ENCODE measurements at places on chromosomes 13 and 19.

- DNase-seq: no peak
Measured at GRCh38 chr19:6073858-6074708, 36.2 kb downstream of the RFX2 start.

DNA sequence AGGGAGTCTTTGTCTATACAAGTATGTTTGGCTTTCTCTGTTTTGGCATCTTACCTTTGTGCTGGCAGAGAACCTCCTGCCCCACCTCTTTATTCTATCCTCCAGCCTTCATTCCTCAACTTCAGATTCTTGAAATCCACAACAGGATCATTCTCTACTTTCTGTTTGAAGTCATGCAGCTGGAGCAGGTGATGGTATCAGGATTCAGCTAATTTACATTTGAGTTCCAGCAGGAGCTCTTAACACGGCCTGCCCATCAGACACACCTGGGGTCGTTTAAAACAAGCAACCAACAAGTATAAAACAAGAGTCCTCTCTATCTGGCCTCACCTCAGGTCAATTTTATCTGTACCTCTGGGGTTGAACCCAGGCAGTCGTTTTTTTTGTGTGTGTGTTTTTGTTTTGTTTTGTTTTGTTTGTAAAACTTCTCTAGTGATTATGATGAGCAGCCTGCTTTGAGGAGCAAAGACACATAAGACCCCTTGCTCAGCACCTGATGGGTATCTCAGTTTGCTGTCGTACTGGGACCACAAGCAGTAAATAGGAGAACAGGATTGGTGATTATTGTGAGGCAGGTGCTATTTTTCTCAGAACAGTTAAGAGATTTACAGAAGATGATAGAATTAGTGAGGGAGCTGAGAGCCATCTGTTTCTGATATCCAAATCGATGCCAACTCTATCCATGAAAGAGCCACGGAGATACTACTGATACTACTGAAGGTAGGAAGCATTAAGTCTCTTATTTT lies 78.4 kb downstream of the GPC6 start:
- DNase-seq: no peak

DNA sequence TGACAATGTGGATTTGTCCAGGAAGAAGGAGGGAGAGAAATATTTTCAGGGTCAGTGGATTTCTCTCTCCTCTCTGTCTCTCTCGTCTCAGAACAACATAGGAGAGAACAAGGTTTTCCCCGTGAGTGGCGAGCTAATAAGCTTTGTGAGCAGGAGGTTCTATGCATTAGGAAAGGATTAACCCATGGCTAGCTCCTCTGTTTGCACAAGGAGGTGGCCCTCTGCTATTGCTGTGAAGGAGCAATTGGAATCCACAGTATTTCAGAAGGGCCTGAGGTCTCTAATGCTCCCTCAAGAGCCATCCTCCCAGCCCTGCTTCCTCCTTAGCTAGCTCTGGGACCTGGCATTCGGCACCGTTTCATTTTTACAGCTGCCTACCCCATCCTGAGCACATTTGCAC lies 288.9 kb upstream of the MAB21L1 start:
- DNase-seq: no peak

GRCh38 chr13:29103065-29103800 lies 283.1 kb downstream of the MTUS2 start:
- DNase-seq: no peak

- DNase-seq: no peak
Measured at GRCh38 chr13:39577838-39578491, 25.0 kb downstream of the LHFPL6 start.

DNA sequence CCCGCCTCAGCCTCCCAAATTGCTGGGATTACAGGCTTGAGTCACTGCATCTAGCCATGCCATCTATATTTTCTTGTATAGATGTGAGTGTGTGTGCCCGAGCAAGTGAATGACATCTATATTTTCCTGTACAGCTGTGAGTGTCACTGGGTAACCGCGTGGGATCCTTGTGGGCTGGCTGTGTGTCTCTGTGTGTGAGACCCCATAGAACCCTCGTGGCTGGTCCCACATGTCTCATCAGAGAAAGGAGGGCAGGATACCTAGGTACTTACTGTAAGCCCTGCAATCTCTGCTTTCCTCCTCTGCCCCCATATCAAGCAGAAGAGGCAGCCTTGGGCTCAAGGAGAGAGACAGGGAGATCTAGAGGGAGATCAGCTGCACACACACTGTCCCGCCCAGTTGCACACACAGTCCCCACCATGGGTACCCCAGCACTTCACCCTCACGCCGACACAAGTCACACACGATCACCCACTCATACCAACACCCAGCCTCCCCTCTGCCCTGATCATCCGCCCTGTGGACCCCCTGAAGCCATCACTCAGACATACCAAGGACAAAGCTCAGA lies 655 bp downstream of the DENND1C start:
- no peak for DNase-seq

DNA sequence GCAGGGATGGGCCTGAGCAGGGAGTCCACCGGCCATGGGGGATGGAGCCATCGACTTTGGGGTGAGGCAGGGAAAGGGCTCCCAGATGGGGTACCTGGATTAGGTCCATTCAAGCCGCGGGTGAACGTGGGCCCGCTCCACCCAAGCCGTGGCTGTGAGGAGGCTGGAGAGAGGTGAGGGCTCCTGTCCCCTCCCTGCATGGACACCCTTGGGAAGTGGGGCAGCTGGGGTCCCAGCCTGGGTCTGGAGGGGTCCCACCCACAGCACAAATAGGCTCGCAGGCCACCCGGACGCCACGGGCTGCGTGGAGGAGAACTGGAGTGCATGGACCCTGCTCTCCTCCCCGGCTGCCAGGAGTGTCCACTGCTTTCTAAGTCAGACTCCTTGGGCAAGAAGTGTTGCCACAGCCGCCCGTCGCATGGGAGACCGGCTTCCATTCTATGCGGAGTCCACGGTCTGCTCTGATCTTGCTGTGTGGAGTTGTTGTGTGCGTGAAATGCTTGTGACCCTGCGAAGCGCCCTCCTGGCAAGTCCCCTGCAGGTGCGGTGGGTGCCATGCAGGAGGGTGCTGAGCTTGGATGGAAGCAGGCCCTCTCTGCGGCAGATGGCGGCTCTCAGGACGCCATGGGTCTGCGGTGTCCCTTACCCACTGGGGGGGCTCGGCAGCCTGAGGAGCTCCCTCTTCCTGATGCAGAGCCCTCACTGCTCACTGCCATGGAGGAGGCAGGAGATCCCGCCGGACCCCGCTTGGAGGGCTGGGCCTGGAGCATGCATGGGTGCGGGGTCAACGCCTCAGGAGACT lies 2.0 kb downstream of the DAZAP1 start:
- no peak for DNase-seq

DNA sequence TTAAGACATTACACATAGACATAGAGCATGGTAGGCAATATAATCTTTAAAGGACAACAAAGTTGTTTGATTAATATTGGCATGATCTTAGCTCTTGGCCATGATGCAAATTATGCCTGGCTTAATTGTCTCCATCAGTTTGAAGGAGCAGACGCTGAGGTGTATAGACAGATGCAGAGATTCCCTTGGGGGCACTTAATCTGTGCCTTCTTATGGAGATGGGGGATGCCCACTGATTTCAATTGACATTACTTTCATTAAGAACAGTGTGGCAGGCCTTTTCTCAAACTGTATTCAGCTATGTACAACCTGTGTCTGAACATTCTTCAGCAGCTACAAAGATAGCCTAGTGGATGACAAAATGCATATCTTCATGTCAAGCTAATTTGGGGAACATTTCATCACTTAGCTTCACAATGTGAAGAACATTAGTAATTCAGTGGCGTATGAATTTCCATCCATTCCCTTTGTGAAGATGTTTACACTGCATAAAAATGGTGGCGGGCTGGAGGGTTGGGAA lies 85.3 kb upstream of the MYCBP2 start:
- DNase-seq: no peak

DNA sequence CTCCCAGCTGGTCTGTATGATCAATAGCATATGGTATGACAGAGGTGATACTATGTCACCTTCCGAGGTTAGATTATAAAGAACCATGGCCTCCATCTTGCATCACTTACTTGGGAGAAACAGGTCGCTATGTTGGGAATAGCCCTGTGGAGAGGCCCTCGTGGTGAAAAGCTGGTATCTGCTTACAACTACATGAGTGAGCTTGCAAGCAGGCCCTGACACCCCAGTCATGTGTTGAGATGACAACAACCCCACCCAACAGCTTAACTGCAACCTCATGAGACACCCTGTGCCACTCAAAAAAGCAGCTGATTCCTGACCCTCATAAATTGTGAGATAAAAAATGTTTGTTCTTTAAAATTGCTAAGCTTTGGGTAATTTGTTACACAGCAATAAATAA lies 18.8 kb downstream of the MTRF1 start:
- no peak for DNase-seq

GRCh38 chr13:44809190-44809589 lies 180.1 kb downstream of the NUFIP1 start:
- no peak for DNase-seq

DNA sequence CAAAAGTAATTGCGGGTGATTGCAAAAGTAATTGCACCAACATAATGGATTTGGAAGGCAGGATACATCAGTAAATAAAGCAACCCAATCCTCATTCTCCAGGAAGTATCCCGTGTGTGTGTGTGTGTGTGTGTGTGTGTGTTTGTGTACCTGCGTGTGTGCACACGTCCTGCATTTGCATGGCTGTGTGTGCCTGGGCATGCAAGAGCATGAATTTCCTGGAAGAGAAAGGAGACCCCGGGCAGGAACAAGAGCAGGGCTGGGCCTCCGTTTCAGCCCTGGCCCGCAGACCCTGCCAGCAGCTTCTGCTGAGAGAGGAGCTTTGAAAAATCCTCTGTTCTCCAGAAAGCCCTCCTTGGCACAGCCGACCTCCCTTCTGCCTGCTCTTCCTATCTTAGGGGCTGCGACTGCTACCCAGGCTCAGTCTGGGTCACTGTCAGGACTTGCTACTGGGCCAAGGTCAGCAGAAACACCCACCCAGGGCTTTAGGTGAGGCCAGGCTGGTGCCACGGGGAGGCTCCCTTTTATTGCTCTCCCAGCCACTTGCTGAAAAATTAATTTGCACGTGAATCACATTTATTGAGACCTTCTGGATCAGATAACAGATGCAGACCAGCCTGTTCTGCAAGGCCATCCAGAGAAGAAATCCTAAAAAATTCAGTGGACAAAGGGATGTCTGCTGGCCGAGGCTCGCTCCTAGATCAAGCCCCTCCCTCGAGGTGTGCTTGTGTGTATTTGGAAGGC lies 258.3 kb downstream of the ZNF536 start:
- DNase-seq: no peak

DNA sequence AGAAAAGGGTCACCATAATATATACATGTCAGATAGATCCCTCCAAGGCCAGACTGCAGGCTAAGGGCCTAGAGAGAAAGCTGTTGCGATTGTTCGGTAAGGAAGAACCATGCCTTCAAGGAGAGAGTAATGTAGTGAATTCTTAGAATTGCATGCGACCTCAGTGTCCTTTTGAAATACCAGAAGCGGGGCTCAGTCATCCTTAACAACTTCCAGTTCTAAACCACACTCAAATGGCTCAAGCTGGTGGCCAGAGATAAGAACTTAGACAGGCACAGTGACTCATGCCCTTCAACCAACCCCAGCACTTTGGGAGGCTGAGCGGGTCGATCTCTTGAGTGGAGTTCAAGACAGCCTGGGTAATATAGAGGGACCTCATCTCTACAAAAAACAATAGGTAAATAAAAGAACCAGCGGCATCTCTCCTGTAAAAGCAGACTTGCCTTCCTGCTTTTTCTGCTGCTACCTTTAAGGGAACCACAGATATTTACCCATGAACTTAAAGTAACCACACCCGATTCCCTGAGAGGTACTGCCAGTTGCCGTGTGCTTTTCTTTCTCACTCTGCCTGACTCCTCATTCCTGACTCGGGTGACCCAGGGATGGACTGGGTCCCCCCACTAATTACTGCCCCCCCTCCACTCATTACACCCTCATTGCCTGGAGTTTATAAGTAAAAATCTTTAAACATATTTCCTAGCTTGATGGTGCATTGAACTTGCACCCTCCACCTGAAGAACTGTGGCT lies 15.4 kb upstream of the SIGLEC6 start:
- no peak for DNase-seq

DNA sequence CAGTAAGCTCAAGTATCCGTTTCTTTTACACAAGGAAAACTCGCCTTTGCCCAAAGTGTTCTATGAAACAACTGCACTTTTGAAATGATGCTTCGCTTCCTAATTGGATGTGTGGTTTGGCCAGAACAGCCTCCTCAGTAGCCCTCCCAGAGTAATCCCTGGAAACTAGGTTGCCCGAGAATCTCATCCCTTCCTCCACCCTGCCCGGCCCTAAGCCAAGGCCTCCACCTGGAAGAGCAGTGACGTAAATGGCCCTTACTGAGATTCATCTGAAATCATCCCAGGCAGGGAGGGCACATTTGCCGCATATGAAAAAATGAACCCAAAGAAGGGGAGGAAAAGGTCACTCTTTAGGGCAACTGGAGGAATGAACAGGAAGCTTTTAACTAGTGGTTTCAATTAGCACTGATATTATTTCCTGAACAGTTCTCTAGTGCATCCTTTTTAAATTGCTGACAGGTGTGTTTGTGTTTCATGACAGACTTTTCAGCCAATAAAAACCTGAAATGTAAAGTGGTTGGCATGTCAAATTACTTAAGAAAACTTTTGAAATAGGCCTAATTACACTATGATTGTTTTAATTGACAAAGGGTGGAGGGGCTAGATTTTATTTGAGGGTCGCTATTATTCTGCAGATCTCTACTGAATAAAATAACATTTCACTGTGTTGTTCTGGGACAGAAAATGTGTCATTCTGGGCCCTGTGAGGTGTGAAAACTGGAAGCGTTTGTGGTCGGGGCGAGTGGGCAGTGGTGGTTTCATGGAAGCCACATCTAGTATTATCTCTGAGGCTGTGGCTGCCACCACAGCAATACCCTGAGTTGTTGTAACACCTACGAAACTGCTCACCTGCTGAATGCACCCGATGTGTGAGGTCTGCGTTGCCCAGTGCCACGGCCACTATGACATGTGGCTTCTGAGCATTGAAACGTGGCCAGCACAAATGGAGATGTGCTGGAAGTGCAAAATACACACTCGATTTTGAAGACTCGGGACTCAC lies 112.1 kb downstream of the ZIC5 start:
- DNase-seq: peak; percentile 67

DNA sequence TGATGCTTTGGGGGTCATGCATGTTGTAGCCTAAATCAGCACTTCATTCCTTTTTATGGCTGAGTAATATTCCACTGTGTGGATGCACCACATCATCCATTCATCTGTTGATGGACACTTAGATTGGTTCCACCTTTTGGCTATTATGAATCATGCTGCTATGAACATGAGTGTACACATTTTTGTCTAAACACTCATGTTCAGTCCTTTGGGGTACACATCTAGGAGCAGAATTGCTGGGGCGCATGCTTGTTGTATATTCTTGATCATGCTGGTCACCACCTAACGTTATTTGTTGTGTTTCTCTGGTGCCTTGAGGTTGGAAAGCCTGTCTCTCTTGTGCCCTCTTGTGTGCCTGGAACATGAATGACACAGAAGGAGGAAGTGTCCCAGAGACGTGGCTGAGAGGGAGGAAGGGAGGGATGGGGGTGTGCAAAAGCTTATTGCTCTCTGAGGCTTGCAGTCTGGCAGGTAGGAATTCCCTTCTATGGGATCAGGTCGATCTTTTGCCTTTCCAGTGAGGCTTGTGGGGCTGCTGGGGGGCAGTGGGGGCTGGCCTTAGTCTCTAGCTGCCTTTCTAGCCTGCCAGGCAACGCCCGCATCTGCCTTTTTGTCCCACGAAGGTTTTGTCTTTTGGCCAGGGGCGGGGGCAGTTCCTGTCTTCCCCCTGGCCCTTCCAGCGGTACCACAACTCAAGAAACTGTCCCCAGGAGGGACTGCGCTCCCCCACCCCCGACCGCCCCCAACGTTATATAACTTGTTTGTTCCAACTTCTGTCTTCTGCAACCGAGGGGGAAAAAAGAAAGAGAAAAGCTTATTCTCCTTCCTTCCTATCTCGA lies 7.6 kb downstream of the KLHL26 start:
- DNase-seq: no peak

GRCh38 chr13:22227895-22228294 lies 557.0 kb downstream of the FGF9 start:
- DNase-seq: no peak

Data from stimulated activated CD8-positive, alpha-beta memory T cell treated with anti-CD3 and anti-CD28 coated beads, Interleukin-7, amount 100 ng/mL, for 48 hours (primary cell).